ENCODE measurements at places on chromosomes 7 and 10.

- DNase-seq: no peak
Observed at GRCh38 chr10:72541337-72541736, 84.5 kb downstream of the MICU1 start.

DNA sequence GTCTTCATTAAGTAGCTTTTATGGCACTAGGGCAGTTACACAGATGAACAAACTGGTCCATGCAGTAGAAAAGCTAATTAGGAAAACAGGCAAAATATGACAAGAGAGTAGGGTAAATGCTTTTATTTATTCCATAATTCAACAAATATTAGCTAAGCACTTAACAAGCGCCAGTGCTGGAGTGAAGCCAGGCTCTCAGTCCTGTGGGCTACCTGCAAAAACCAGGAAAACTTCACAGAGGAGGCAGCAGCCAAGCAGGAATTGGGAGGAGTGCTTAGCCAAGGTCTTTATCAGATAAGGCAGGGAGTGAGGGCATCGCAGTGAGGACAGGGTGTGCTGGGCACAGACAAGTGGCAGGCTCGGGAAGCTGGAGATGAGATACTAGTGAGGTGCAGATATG, 4.9 kb upstream of the KAT6B start:
- no peak for DNase-seq

DNA sequence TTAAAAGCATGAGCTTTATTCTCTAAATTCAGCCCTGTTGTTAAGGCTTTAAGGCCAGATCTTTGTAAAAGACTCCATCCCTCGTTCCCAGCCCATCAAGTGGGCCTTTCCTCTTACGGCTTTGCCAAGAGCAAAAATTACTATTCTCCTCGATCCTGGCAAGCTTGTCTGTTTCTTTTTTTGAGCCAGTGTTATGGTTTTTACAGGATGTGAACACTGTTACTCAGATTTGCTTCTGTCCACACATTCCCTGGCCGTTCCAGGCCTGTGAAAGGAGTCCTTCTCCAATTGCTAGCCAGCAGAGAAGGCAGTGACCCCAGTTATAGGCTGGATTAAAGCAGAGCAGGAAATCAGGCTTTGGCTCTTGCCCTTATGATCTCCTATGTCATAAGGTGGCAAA, 47.0 kb upstream of the EPC1 start:
- DNase-seq: no peak

GRCh38 chr10:79275431-79275851, 71.8 kb upstream of the PPIF start:
- DNase-seq: no peak

GRCh38 chr10:43365001-43365400, 6.4 kb upstream of the FXYD4 start:
- DNase-seq: no peak

GRCh38 chr7:83517035-83517700, 131.8 kb downstream of the SEMA3E start:
- DNase-seq: no peak

- no peak for DNase-seq
Observed at GRCh38 chr7:25559581-25560367, 331.5 kb upstream of the NPVF start.

DNA sequence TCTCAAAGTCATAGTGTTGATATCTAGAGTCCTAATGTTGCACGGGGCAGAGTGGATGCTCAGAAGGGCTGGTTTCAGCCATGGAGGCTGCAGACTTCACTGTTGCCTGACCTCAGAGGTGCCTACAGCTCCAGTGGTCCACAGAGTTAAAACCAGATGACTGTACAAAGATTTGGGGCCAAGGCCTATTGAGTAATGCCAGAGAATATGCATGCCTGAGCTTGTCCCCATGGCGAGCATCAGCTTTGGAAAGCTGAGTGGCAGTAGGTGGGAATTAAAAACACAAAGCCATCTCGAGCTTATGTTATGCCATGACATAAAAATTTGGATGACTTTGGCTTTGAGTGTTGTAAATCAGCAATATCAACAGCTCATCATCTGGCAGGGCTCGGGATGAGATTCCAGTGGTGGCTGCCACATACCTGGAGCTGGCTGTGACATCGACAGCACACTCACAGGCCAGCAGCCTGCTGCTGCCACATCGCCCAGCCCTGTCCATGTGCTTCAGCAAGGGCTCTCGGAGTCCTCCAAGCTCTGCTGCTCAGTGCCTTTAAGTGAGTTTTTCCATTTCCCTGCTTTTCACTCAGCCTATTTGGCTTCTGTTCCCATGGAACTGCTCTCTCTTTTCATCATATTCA, 379.6 kb downstream of the TNS3 start:
- DNase-seq: no peak

GRCh38 chr10:66927251-66927935, 1.6 kb downstream of the LRRTM3 start:
- DNase-seq: no peak

DNA sequence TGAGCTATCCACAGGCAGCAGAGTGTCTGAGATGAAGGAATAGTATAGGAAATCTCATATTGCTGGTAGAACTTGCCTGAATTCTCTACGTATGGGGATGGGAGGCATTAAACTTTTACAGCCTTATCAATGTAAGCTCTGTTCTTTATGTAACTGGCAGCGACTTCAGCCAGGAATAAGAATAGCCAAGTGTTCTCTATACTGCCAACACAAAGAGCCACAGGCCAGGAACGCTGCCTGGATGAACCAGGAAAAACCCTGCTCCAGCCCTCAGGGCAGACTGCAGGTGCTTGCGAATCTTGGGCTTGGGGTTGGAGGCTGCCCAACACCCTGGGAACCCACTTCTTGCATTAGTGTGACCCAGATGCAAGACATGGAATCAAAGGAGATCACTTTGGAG, 6.1 kb upstream of the OLAH start:
- no peak for DNase-seq

GRCh38 chr7:143416565-143417149, 8.0 kb upstream of the EPHA1 start:
- peak; percentile 83 for DNase-seq

DNA sequence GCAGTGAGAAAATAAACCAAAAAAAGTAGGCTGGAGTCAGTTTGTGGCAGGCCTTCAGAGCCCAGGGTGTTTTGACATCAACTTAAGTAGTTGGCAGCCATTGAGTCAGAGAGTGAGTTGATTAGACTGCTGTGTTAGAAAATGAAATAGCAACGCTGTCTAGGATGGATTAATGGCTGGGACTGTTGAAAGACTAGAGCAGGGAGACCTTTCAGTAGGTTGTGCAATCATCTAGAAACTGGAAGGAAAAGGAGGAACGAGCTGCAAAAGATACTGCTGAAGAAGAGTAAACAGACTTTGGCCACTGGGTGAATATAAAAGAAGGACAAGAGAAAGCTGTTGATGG, 28.6 kb upstream of the TRIL start:
- DNase-seq: peak; percentile 82

DNA sequence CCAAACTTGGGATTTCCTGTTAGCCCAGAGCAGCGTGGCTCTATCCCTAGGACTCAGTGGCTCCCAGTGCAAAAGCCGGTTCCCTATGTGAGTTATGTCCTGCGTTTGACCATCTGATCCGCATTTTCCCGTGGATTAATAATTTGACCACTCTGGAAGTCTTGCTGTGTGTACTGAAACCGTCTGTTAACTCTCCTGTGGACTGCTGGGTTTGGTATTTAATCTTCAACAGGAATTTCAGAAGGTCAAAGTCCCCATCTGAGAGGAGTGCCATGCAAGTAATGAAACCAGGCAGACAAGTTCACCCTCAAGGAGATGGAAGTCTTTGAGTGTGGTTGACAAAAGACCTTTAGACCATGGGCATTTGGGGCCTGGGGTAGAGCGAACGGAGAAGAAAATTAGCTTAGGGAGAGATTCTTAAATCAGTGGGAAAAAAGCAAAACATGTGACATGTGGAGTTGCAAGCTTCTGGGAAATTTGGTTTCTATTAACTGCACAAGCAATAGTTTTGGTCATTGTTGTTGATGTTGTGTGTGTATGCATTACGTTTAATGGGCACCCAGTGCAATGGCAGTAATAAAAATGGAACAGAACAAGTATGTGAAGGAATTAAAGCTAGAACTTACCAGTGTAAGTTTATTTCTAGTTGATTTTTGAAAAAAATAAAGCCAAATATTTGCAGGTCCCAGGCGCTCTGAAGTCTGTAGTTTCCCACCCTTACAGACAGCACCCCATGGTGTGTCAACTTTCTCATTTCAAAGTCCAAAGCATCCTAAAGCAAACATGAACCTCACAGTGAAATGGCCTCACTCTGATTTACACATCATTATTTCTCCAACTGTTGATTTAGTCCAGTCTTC, 38.2 kb downstream of the LYZL1 start:
- no peak for DNase-seq

- no peak for DNase-seq
Observed at GRCh38 chr7:149843566-149843965, 5.4 kb downstream of the ZNF862 start.

- no peak for DNase-seq
Observed at GRCh38 chr7:95102662-95103061, 195.3 kb downstream of the PPP1R9A start.

- DNase-seq: no peak
Observed at GRCh38 chr10:49743464-49744075, 18.6 kb downstream of the OGDHL start.

DNA sequence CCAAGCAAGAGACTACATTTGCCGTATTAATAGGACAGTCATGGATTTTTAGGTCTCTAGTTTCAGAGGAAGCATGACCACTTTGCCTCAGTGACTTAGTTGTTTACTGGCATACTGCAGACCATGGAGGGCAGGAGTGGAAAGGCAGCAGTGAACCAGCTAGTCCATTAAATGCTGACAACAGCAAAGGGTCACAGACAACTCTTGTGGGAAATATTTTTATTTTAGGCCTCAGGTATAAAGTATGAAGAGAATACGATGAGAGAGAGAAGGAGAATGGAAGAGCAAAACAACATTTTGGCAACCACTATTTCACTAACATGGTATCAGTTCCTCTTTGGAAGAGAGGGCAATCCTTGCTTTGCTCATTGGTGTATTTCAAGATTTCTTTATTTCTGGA, 118.0 kb downstream of the RELN start:
- DNase-seq: no peak

DNA sequence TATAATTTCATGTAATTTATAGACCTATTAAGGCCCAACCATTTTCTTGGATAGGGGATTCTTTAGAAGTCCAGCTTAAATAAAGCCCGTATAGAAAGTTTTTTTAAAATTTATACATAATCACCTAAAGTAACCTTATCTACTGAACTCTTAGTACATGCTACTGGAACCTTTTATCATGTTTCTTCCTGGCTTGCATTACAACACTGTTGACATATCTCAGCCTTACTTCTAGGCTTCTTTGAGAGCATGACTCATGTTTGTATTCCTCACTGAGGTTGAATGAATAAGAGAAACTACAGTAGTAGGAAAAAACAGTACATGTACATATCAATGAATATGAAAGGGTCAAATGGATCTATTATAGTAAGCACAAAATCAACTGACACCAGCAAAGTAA, 8.2 kb upstream of the MAGI2 start:
- DNase-seq: no peak

GRCh38 chr7:158570449-158571170, 17.0 kb downstream of the PTPRN2 start:
- DNase-seq: no peak

GRCh38 chr10:21579291-21579690, 45.3 kb downstream of the MLLT10 start:
- no peak for DNase-seq

GRCh38 chr7:45294559-45294958, 137.0 kb downstream of the RAMP3 start:
- no peak for DNase-seq

- DNase-seq: no peak
Observed at GRCh38 chr7:46954181-46954580, 627.7 kb downstream of the TNS3 start.

DNA sequence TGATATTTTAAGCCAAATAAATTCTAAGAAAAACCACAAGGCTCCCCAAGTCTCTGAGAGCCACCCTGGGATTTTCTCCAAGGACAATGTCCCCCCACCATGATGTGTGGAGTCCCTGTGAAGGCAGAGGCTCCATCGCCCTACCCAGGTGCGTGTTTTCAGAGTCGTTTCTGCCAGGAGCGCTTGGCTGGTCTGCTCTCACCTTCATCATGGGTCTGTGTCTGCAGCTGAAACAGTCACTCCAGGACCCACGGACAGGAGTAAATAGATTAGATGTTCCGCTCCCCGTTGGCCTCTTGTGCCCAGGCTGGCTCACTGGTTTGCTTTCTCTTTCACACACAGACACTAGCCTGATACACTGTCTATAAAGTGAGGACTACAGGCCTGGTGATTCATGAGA, 217.5 kb downstream of the SFMBT2 start:
- DNase-seq: no peak

DNA sequence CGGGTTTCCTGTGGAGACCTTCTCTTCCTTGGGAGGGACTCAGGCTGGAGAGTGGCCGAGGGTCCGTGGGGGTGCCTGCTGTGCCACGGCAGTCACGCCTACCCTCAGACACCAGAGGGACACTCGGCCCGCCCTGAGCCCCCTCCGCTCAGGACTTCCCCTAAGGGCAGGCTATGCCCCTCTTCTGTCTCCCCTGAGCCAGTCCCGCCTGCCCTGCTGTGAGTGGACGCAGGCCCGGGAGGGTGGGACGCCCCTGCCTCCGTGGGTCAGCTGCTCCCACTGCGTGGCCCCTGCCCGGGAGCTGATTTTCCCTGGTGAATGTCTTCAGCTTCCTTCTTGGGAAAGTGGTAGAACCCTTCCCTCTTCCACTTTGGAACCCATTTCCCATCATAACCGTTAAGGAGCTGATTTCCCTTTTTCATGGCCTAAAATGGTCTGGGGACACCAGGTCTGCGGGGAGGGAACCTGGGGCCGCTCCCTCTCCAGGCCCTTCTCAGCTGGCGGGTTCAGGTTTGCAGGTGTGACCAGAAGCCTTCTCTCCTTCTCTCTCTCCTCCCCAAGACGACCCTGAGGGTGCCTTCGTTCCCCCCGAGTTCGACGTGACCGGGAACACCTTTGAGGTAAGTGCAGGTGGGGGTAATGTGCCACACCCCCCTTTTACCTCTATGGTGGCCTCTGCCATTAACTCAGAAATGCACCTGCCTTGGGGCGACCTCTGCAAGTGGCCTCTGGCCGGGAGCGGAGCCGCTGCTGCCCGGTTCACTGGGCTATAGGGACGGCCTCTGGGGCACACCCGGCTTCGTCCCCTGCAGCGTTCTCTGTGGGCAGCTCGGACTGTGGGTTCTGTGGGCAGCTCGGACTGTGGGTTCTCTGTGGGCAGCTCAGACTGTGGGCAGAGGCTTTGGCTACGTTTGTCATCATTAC, 7.9 kb downstream of the KNDC1 start:
- no peak for DNase-seq

- DNase-seq: no peak
Observed at GRCh38 chr10:97911217-97911616, 61.6 kb downstream of the GOLGA7B start.

Measured in suppressor macrophage (primary cell).